ENCODE measurements at places on chromosomes 7 and 10.

DNA sequence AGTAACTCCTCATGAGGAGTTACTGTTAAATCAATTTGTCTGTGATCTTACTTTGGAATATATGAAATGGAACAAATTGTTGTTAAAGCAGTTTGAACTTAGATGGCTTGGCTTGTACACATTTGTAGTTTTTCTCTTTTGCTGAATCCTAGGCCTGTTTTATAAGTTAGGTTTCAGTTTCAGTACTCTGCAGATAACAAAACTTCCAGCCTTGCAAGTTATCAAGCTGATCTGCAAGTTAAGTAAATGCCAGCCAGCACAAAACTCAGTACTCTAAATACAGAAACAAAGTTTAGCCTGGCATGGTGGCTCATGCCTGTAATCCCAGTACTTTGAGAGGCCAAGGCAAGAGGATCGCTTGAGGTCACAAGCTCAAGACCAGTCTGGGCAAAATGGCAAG, 25.0 kb upstream of the PAXIP1 start:
- DNase-seq, result no peak

GRCh38 chr7:41241641-41242040, 461.2 kb downstream of the INHBA start:
- no peak for DNase-seq

- DNase-seq, result no peak
Measured at GRCh38 chr7:36092221-36092771, 60.8 kb upstream of the EEPD1 start.

DNA sequence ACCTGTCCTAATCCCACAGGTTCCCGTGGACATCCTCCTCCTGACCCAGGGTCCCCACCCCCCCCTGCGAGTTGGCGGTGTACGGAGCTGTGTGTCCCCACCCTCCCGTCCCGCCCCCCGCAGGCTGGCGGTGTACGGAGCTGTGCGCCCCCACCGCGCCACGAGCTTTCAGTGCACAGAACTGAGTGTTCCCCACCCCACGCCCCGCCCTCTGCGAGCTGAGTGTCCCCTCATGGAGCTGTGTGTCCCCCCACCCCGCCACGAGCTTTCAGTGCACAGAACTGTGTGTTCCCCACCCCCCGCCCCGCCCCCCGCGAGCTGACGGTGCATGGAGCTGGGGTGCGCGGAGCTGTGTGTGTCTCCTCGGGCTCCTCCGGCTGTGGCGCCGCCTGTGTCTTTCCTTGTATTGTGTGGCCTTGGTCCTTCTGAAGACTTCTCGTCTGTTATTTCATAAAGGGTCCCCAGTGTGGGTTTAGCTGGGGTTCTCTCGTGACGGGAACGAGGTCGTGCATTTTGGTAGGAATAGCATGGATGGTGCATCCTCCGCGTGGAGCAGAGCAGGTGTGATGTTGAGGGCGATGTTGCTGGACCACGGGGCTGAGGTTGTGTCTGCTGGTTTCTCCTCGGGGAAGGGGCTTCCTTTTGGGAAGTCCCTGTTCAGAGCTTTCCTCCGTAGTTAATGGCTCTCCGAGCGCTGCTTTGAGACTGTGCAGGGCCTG, 18.0 kb upstream of the JAKMIP3 start:
- DNase-seq, result no peak

Measured in NCI-H345 (cell line).